Frontal cortex (tissue), 4 donors: ENCODE measurements at places on chromosomes 3 and 15.

- DNase-seq, result no peak
These were observed 15.0 kb upstream of the THUMPD3 start for GRCh38 chr3:9347887-9348286.

GRCh38 chr15:45521596-45522327 lies 793 bp downstream of the SLC30A4 start:
- DNase-seq, result no peak

DNA sequence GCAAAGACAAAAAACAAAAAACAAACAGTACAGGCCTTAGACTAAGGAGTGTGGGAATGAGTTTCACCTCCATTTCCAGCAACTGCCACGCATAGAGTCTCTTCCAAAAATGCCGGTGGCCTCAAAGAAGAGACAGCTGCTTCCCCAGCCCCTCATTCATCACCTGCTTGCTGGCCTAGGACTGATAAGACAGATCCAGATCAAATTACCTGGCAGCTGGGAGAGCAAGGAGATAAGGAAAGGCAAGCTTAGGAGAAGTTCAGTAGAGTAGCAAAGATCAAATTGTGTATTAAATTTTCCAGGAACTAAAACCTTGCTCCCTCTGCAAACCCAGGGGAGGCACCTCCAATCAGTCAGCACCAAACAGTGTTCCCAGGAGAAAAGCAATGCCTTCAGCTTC lies 325.8 kb upstream of the CTNNB1 start:
- DNase-seq, result no peak

DNA sequence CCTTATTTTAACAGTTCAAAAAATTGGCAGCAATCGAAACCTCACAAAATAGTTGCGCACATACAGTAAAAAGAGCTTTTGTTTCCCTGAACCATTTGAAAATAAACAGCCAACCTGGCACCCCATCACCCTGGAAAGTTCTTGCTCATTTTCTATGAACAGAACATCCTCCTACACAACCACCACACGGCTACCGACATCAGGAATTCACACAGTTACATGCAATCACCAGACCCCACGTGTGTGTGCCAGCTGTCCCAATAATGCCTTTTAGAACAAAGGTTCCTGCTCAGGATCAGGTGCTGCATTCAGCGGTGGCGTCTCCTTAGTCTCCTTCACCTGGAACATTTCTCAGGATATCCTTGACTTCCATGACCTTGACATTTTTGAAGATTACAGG lies 186.5 kb downstream of the KLF13 start:
- no peak for DNase-seq
